ENCODE measurements at places on chromosomes 2 and 18.

GRCh38 chr2:135570884-135571283, 39.6 kb downstream of the R3HDM1 start:
- DNase-seq: no peak

DNA sequence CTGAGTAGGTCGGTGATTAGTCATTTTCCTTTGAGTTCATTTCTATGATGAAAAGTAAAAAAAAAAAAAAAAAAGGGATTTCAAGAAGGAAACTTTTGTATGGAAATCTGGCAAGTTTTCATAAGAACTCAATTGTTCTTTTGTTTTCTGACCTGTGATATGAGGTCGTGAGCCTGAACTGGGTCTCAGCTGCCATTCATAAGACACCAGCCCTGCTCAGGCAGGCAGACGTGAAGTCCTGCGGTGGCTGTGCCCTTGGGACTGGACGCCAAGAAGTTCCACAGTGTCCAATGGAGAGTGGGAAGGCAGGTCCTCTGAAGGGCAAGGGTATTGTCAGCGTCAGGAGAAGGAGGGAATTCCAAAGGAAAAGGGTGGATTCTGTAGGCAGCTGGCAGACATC, 183.9 kb downstream of the NCK2 start:
- no peak for DNase-seq

- no peak for DNase-seq
These were observed 39.3 kb upstream of the SERPINB2 start for GRCh38 chr18:63848159-63848558.

DNA sequence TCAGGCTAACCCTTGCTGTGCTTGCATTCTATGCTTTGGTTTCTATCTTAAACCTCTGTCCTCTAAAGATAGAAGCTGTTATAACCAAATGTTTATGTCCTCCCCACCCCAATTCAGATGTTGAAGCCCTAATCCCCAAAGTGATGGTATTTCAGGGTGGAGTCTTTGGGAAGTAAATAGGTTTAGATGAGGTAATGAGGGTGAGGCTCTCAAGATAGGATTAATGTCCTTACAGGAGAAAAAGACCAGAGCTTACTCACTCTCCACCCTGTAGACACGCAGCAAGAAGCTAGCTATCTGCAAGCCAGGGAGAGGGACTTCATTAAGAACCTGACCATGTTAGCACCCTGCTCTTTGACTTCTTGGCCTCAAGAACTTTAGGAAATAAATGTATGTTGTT, 362.5 kb downstream of the ERBB4 start:
- DNase-seq: no peak

DNA sequence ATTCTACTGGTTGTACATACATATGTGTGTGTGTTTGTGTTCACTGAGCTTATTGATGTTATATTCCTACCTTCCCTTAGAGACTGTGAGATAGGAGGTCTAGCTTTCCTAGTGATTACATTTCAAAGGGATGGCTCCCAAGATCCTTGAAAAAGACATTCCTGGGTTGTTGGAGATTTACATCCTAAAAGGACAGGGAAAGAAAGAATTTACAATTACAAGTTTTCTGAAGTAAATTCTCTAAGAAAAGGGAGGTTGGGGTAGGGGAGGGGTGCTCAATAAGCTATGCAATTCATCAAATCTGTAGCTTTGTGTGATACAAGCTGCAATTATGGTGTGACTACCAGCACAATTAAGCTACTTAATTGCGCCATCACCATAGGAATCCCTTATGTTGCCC, 284.3 kb downstream of the NUP35 start:
- no peak for DNase-seq

DNA sequence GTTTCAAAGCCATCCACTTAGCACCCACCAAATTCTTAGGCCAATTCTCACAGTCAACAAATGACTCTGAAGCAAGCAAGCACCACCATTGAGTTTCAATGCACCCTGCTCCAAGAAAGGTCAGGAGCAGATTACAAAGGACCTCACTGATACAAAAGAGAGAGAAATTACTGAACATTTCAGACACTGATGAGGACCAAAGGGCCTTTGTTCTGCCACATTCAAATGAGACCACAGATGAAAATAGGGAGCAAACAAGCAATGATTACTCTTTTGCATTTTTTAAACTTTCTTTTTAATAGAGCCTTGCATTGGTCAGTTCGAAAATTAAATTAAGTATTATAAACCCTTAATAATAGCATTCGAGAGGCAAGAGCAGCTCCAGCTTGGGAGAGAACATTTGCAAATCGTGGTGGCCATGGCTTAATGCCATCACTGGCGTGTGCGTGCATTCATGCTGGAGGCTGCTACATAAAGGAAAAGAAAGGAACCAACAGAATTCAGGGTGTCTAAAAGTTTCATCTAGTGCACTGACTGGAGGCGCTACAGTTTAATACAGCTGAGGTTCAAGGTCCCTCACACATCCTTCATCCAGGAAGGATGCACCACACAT, 87.5 kb downstream of the KLF7 start:
- DNase-seq: no peak

DNA sequence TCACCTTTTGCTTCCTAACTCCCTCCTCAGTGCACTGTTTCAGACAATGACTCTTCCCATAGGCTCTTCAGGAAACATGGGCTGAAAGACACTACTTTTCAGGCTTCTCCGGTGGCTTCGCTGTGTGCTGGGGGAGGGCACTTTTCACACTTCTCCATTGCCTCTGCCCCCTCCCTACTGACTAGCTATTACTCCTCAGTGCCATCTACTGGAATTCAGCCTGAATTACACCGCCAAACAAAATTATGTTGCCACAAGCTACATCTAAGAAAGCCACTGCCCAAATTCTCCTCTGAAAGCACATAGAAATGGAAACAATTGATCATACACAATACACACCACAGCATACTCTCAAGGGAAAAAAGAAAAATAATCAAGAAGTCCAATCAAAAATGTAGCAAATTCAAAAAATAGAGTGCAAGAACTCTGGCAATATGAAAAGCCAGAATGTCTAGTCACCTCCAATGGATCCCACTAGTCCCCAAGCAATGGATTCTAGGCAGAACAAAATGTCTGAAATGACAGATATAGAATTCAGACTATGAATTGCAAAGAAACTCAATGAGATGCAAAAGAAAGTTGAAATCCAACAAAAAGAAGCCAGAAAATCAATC, 1139.4 kb upstream of the GYPC start:
- no peak for DNase-seq

DNA sequence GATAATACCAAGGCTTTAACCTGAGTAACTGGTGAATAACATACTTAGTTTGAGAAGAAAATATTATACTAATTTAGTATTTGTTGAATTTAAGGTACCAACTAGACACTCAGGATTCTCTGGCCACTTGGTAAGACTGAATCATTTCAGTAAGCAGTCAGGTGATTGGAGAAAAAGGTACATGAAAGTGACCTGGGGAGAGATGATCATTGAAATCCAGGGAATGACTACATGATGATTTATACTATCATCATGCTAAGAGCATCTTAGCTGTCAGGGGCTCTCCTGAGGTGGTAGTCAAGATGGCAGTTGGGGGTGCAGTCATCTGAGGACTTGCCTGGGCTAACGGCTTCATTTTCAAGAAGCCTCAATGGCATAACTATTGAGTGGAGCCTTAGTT, 571.2 kb upstream of the ACVR2A start:
- DNase-seq: no peak

GRCh38 chr2:158097481-158097880, 4.2 kb upstream of the UPP2 start:
- no peak for DNase-seq

GRCh38 chr18:62634979-62635630, 80.2 kb upstream of the PHLPP1 start:
- no peak for DNase-seq

DNA sequence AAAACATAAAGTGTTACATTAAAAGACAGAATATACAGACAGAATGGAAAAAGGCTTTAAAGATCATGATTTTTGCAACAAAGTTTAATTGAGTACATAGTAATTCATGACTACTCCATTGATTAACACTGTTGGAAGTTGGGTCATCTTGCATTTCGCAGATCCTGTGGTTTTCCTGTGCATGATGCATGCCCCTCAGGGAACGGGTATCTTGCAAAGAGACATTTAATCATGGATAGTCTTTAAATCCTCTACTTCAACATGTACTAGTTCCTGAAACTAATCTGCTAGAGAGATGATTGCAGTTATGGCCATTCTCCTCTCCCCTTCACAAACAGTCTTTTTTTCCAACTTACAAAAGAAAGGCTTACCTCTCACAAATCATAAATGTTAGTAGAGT, 155.6 kb upstream of the DSEL start:
- DNase-seq: no peak

DNA sequence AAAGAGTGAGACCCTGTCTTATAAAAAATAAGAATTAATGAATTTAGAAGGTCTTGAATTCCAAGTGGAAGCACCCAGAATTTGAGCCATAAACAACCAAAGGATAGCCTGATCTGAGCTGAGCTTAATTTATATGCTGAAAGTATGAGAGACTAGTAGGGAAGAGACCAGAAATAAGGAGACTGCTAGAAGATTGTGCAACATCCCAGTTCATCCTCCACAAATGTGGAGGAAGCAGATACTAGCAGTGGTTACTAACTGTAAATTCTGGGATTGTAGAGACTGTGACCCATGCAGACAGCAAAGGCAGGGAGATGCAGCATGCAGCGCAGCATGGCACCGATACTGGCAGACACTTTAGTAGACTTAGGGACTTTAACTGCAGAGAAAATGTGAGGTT, 1.5 kb upstream of the SULT1C2 start:
- no peak for DNase-seq

DNA sequence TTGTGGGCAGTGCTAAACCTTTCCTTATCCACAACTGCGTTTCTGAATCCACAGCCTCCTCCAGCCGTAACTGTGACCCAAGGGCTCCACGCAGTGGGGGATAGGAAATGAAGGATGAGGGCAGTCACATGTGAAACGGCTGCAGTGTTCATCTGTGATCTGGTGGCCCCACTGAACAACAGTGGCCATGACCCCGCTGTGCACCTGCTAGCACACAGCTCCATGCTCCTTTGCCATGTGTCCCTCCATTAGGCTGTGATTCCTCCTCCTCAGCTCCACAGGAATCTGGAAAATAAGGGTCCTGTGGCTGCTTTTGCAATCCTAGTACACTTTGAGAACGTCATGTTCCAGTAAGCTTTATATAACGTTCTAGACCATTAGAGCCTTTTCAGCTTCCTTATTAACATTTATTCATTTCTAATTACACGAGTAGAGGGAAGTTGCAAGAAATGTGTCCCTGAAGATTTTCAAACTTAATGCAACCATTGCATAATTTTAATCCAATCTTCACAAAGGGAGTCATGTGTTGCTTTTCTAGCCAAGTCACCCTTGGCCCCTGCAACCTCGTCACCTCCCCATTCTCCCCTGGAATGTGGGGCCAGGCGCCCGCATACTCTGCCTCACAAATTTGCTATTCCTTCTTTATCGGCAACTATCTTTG, 7.1 kb upstream of the NAPG start:
- no peak for DNase-seq

DNA sequence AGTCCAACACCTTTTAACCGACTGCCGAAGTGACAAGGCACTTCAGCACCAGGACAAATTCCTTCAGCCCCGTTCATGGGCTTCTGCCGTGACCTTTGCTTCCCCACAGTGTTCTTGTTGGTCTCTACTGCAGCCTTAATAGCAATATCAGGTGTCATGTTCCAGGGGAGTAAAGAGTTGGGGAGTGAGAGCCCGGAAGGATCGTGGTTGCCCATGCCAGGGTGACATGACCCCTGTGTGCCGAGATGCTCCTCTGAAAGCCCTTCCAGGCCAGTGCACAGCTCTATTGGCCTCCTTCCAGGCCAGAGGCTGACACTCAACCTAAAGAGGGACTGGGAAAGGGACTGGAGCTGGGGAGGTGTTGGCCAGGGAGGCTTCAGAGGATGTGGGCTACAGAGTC, 279.2 kb downstream of the CYRIA start:
- DNase-seq: no peak

- no peak for DNase-seq
These were observed 902 bp downstream of the SS18 start for GRCh38 chr18:26089293-26090129.
